ENCODE measurements at places on chromosomes 2 and 18.
A peak's percentile ranks its signal among the peaks of the same experiment; 100 is the strongest.

DNA sequence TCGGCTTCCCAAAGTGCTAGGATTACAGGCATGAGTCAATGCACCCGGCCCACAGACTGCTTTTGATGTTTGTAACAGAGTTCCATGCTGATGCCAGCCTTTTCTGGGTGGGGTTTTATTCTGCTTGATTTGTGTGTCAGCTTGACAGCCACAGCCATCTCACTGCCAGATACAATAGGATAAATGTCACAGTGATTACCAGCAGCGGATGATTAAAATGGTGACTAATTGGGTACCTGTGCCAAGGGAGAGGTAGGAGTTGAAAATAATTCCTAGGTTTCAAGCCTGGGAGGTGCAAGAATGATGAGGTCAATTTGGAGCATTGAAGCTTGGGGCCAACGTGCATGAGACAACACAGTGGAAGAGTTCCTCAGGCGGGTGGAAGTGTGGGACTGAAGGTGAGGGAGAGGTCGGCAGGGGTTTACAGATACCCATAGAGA is 39.4 kb downstream of the SH2D6 start:
- DNase-seq = peak; percentile 19

DNA sequence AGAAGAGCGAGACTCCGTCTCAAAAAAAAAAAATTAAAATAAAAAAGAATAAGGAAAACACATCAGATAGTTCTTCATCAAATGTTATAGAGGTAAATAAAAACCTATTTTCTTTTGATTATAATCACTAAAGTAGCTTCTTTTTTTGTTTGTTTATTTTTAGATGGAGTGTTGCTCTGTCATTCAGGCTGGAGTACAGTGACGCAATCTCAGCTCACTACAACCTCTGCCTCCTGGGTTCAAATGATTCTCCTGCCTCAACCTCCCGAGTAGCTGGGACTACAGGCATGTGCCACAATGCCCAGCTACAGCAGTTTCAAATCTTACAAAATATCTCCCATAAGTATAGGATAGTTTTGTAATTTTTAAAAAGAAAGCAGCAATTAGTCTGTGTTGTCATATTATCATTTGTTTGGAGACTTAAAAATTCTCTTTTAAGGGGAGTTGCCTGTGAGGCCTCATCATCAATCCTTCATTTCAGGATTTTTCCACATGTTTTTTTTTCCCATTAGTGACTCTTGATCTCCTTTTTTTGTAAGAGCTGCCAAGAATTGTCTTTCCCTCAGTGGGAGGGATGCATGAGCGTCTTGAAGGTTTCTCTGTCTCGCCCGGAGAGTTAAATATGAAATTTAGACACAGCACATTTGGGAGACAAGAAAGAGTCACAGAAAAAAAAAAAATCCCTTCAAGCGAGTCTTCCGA is 275.9 kb downstream of the CDCA7 start:
- DNase-seq = no peak

- DNase-seq = no peak
Observed at GRCh38 chr2:73985308-73986084, 786 bp downstream of the TET3 start.

DNA sequence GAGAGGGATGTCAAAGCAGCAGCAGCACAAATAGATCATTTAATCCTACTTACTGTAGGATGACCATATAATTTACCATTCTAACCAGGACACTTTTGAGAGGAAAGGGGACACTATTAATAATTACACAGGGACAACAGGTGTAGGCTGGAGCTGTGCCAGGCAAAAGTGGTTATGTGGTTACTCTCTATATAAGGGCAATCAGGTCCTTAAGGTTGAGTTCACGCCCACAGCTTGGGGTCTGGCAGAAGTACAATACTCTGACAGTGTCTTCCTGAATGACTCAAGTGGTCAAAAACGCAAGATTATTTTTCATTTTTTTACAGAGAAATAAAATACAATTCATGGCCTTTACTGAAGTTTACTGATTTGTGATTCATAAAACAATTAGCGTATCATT is 2.8 kb downstream of the PREPL start:
- DNase-seq = no peak

DNA sequence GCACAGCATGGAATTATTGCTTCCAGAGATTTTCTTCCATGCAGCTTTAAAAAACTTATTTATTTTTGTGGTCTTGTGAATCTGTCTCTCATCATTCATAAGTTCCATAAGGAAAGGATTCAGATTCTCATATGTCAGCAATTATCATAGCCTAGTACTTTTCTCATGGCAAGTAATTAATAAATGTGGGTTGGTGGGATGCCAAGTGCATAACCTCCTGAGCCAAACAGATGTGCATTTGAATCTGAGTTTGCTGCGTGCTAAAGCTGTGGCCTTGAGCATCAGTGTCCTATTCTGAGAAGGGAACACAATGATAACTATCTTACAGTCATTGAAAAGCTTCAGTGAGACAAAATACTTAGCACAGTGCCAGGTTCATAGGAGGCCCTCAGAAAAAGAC is 331.9 kb downstream of the PDE11A start:
- no peak for DNase-seq

DNA sequence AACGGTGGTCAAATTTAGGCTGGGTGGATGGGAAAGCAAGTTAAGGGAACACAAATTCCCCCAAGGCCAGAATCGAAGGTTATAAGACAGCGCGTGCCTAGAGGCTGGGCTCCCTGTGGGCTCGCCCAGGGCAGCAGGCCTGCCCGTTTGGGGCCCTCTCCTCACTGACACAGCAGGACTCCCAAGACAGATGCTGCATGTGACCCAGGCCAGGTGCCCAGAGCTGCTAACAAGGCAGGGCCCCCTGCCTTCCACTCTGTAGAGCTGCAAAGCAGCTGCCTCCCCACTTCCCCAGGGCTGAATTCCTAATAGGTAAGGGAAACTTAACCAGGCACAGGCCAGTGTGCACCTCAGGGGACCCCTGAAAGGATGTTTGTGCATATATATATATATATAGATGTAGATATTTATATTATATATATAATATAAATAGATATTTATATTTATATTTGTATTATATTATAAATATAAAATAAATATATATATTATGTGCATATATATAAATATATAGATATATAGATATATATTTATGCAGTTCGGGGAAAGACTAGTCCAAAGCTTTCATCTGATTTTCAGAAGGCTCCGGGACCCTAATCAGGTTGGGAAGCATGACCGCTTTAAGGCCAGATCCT is 43.7 kb downstream of the TMEM37 start:
- no peak for DNase-seq

Measured in NCI-H2081 treated with DMSO at 0.1 percent for 48 hours (cell line).